Stimulated activated CD8-positive, alpha-beta memory T cell treated with anti-CD3 and anti-CD28 coated beads, Interleukin-2, amount 100 ng/mL, for 48 hours (primary cell): ENCODE measurements at places on chromosomes 11 and 22.

DNA sequence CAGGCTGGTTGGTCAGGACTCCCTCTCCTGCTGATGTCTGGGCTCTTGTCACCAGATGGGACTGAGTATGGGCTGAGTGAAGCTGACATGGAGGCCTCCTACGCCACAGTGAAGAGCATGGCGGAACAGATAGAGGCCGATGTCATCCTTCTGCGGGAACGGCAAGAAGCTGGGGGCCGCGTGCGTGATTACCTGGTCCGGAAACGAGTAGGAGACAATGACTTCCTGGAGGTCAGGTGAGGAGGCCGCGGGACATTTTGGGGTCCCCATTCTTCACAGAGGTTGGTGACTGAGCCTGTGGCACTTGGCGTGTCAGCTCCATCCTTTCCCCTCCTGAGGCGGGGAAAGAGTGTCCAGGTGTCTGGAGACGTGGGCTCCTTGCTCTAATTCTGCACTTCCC, 10.1 kb downstream of the GTPBP1 start:
- no peak for DNase-seq

GRCh38 chr22:28411125-28411524, 268.5 kb downstream of the TTC28 start:
- DNase-seq, result no peak

GRCh38 chr22:43239193-43239780, 52.4 kb upstream of the TTLL12 start:
- DNase-seq, result no peak

DNA sequence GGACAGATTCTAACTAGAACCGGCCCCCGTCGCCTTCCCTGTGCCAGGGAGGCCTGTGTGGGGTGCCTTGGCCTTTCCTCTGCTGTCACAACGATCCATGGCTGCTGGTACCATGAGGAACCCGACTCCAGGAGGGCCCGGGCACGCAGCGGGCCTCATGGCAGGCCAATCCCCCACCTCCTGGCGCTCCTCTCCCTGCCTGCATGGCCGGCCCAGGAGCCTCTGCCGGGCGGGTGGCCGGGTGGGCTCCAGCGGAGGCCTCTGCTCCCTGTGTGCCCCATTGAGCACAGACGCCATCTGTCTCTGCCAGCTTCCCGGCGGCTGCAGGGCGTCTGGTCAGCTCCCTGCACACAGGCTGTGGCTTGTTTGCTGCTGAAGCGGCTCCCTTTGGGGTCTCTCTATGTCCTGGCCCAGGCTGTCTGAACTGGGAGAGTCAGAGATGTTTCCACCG, 86.5 kb downstream of the MYEOV start:
- DNase-seq, result no peak

- DNase-seq, result no peak
Measured at GRCh38 chr11:11433960-11434359, 80.9 kb upstream of the CSNK2A3 start.

DNA sequence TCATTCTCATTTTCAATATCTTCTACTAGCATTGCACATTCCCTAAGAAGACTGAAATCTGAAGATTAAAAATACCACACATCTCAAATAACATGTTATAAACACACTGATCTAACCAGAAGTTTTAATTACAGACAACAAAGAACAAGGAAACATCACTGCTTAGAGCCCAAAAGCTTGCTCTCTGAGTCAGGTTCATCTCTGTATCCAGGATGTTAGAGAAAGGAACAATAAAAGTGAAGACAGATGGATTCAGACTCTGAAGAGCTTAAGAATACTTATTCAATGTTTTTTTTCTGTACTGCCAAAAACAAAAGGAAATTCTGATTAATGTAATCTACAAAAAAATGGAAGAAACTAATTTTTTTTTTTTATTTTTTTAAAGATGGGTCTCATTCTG, 16.5 kb downstream of the RDX start:
- no peak for DNase-seq

DNA sequence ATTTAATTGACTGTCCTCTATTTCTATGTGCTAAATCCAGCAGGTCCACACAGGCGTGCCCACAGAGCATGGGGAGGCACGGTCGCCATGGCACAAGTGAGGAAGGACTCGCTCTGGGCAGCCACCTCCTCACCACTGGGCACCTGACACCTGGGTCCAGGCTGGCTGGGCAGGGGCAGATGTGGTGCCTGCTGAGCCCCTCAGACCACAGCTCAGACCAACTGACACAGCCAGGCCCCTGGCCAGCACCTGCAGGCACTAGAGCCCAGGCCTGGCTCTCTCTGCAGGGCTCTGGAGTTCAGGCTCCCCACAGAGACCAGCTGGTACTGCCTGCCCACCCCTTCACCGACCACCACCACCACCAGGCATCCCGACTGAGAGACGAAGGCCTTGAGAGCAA, 27.9 kb downstream of the LINC01488 start:
- no peak for DNase-seq

DNA sequence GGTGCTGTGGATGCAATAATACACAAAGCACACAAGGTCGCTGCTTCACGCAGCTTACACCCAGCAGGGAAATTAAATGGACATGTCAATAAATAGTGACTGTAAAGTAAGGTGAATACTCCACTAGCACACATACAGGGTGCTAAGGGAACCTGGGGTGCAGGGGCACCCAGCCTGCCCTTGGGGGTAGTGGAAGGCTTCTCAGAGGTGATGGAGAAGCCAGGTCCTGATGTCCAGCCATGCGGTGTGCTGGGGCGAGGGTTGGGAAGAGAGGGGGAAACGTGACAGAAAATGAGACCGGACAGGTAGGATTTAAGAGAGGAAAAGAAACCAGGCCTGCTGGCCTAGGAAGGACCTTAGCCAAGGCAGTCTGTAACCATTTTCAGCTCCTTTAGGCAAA, 200.5 kb downstream of the GRIK4 start:
- no peak for DNase-seq

- no peak for DNase-seq
Measured at GRCh38 chr11:126519764-126520734, 164.6 kb downstream of the ST3GAL4 start.

- no peak for DNase-seq
Measured at GRCh38 chr11:33634291-33634834, 66.3 kb downstream of the C11orf91 start.

- DNase-seq, result no peak
Measured at GRCh38 chr11:76030968-76031590, 175.2 kb downstream of the WNT11 start.

GRCh38 chr11:43916621-43917020, 25.8 kb upstream of the C11orf96 start:
- DNase-seq, result no peak

DNA sequence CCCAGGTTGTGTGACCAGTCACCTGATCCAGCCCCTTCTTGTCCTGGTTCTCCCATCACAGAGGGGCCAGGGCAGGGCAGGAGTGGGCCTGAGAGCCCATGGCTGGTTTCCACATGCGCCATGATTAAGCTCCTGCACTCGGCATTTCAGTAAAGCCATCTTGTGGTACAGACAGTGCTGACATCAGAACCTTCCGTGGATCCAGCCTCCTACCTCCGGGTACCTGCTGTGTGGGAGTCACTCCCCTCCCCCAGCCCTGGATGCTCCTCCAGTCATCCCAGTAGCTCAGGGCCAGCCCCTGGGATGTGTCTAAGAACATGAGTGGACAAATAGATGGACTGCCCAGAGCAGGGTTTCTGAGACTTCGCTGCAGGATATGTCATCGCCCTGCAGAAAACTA, 22.1 kb upstream of the MGAT3 start:
- no peak for DNase-seq

DNA sequence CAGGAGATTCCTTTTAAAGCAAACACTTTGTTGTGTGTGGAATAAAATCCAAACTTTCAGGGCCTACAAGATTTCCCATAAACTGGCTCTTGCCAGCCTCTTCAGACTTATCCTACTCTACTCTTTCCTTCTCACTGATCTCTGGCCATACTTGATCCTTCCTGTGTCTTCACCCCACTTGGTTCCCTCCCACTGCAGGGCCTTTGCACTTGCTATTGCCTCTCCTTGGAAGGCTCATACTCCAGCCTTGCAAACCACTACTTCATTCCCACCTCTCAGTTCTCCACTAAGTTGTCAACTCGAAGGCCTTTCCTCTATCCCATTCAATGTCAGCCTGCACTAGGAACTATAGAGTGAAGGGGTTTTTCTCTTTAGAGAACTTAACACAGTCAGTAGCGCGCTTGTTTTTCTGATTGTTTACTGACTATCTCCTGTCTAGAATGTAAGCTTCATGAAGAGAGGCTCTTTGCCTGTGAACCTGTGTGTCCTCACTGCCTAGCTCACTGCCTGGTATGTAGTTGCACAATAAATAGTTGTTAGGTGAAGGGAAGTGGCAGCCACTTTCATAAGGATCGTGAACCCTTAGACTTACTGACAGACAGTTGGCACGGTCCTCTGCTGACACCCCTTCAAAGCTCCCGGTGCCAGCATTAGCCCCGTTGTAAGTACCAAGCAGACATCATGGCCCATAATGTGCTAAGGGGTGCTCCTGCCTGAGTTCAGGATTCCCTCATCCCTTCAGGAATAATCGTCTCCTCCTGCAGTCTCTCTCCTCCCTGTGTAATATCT, 833 bp upstream of the ME3 start:
- no peak for DNase-seq

DNA sequence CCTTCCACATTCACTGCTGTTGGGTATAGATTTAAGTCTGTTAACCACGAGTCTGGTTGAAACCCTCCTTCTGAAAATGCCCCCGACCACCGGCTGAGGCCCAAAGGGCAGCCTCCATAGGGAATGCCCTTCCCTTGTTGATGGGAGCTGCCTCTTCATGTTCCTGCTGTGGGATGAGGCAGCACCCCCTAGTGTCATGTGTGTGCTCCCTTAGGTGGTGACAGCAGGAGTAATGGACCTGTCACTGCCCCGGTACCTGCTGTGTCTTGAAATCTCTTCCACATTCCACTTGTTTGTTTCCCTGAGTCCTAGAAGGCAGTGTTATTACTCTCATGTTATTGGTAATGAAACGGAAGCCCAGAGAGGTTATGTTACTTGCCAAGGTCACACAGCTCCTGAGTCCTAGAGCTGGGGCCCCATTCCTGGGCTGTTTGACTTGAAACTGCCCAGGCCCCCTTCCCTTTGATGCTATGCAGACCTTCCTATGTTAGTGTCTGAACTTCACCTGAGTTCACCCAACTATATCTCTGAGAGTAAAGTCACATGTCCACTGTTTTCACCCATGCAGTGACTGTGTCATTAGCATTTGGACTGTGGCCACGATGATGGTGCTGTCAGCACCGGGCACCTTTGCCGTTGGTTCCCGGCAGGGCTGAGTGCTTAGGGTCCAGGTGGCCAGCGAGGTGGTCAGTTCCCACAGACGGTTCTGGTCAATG, 234.3 kb downstream of the TBC1D22A start:
- DNase-seq, result no peak

DNA sequence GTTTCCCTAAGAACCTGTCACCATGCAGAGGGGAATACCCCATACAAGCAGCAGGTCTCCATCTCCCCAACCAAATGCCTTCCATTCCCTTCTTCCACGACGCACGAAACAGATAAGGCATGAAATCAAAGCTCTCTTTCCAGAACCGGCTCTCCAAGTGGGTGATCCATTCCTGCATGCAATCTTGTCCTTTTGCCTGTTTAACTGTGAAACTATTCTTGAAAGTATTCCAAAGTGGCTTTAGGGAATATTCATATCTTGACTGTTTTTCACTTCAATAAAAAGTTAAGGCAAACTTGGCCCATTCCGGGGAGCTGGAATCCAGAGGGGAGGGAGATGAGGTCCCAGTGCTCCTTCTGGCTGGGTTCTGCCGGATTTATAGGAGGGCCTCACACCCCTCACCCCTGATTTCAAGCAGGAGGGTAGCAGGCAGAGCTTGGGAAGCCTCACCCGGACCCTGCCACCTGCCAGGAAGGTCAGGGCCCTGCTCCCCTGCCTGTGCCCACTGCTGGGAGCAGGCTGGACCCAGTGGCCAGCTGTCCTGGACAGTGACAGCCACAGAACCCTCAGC, 60.9 kb downstream of the SCGB1A1 start:
- no peak for DNase-seq

- DNase-seq, result no peak
Measured at GRCh38 chr22:27203276-27203660, 545.9 kb downstream of the MIAT start.

DNA sequence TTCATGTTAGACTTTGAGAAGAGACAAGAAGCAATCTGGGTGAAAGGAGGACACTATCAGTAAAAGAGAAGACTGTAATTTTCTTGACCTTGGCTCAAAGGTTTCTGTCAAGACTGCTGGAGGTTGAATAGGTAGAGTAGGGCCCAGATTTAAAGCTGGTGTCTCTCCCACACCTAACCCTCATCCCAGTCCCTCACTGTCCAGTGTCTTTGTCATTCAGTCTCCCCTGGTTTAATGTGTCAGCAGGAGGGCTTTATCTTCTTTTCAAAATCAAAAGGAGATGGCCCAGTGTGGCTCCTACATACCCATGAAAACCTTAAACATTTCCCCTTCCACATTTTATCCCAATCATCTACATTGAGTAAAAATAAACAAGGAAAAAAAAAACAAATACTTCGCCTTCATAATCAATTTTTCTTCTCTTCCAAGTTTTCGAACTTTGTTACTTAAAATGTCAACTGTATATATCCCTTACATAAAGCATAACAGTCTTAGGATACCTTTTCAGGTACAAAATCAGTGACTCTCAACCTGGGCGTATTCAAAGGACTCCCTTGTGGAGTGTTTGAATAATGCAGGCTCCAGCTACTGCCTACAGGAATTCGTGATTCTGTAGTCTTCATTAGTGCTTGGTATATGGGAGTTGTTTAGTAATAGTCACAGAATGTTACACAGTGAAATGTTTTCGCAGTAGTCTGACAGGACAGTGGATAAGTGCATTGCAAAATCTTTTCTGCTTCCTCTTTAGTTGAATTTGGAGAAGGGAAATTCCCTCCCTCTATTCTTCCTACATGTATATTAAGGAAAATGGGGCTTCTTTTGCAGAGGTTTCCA, 87.2 kb downstream of the FAT3 start:
- DNase-seq, result no peak

GRCh38 chr22:48258064-48258701, 1495.7 kb downstream of the TBC1D22A start:
- DNase-seq, result no peak

DNA sequence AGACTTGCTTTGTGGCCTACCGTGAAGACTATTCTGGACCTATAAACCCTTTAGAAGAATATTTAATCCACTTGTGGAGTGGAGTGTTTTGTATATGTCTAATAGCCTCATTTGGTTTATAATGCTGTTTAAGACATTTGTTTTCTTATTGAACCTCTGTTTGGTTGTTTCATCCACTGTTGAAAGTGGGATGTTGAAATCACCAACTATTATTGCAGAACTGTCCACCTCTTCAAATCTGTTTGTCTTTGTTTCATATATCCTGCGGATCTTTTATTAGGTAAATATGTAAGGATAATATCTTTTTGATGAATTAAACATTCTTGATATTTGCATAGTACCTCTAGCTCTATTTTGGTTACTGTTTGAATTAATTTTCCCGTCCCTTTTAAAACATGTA, 49.1 kb downstream of the XKR3 start:
- no peak for DNase-seq
